ENCODE measurements at places on chromosomes 2 and 18.

DNA sequence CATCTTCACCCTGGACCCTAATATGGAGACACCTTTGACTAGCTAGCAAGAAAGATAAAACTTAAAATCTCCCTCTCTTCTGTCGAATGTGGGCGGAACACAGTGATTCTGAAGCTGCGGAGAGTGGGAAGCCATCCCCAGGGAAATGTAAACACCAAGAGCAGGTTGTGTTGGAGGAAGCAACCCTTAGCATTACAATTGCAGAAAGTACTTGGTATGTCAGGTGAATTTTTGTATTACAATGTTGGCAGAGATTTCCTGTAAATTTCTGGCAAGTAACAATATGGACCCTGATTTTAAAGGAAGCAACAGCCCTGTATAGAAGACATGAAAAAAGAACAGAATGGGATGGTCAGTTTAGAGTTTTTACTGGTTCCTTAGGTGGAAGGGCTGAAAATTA lies 35.8 kb downstream of the TSN start:
- DNase-seq = no peak

DNA sequence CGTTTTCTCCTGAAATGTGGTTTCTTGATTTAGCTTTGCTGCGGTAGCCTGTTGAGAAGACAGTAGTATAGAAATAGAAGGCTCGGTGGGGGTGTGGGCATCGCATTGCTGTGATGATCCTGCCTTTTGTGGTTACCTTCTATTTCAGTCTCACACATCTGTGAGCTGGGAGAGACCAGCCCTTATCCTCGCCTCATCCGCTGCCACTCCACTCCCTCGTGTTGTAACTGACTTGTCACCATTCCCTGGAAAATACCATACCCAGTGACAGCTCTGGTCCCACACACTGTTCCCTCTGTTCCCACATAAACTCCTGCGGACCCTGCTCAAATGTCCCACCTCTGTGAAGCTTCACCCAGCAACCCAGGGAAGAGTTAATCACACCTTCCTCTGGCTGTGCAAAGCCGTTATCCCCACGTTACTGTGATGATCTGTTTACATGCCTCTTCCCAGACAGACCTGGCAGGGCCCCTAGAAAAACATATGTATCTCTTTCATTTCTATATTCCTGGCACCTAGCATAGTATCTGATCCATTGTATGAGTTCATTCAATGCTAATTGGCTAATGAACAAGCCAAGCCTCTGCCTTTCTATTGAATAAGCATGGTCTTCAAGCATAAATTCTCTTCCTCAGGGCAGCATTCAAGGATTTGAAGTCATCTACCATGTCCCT lies 114.6 kb downstream of the MAPK4 start:
- DNase-seq = no peak

DNA sequence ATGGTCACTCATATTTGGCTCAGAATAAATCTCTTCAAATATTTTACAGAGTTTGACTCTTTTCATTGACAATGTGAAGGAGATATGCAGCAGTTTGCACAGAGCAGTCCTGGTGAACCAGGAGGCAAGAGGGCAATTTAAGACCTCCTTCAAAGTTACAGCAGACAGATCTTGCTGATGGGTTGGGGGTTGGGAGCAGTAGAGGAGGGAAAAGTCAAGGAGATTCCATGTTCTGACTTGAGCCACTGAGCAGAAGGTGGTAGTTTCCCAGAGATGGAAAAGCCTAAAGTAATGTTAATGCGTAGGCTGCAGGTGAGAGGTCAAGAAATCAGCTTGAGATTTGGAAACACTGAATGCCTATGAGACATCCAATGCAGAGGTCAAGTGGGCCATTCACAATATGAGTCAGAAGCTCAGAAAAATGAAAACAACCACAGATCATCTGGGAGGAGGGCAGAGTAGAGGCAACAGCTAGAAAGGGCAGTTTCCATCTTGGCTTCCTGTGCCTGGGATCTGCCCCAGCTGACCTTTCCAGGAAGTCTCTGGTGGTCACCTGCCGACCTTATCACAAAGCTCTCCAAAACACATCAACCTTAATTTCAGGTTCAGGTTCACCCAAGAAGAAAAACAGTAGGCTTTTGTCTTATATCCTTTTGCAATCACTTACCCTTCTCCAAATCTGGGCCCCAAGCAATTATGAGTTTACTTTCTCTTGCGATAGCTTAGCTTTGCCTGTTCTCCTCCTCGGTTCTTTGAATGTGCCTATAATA lies 197.5 kb upstream of the ARL4C start:
- no peak for DNase-seq

- no peak for DNase-seq
Observed at GRCh38 chr18:11791131-11791530, 60.1 kb upstream of the CHMP1B start.

- no peak for DNase-seq
Observed at GRCh38 chr2:174815526-174815925, 51.3 kb upstream of the CHRNA1 start.

GRCh38 chr18:51123936-51124486 lies 73.5 kb downstream of the MEX3C start:
- DNase-seq = no peak

DNA sequence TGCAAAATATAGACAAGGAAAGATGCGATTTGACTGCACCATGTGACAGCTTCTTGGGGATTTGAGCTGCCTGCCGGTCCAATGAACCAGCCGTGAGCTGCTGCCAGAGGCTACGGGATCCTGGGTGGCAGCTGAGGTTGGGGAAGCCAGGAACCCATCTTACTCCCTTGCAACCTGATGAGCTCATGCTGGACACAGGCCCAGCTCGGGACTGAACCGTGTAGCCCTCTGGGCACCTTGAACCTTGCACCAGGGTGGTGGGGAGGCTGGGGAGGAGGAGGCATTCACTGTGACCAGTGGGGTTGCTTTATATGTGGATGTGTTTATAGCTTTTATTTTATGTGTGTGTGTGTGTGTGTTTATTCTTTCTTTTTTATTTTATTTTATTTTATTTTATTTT lies 9.1 kb downstream of the ALPI start:
- no peak for DNase-seq

GRCh38 chr2:209471037-209471436 lies 47.2 kb downstream of the MAP2 start:
- no peak for DNase-seq
